Brain microvascular endothelial cell (primary cell): ENCODE measurements at places on chromosomes 1 and 21.

DNA sequence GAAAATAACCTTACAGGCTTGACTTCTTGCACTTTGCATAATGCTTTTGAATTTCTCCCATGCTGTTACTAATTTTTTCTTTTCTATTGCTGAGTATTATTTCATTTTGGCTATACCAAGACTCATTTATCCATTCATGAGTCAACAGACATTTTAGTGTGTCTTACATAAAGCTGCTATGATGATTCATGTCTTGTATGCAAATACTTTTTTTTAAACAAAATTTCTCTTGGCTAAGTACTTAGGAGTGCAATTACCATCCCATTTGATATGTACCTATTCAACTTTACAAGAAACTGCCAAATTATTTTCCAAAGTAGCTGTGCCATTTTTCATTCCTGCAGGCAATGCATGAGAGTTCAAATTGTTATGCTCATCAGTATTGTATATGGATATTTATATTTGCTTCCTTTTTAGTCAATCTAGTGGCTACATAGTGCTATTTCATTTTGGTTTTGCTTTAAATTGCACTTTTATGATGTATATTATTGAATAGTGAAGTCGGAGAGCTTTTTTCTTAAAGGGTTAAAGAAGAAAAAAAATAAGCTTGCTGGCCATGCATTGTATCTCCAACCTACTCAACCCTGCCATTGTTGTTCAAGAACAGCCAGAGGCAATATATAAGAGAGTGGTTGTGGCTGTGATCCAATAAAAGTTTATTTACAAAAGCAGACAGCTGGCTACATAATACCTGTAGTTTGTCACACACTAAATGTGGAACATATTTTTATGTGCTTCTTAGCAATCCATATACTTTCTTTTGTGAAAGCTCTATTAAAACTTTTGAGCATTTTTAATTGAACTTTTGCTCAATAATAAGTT lies 862.8 kb downstream of the KCNT2 start:
- no peak for DNase-seq

GRCh38 chr1:222441066-222441465 lies 106.8 kb downstream of the HHIPL2 start:
- no peak for DNase-seq

DNA sequence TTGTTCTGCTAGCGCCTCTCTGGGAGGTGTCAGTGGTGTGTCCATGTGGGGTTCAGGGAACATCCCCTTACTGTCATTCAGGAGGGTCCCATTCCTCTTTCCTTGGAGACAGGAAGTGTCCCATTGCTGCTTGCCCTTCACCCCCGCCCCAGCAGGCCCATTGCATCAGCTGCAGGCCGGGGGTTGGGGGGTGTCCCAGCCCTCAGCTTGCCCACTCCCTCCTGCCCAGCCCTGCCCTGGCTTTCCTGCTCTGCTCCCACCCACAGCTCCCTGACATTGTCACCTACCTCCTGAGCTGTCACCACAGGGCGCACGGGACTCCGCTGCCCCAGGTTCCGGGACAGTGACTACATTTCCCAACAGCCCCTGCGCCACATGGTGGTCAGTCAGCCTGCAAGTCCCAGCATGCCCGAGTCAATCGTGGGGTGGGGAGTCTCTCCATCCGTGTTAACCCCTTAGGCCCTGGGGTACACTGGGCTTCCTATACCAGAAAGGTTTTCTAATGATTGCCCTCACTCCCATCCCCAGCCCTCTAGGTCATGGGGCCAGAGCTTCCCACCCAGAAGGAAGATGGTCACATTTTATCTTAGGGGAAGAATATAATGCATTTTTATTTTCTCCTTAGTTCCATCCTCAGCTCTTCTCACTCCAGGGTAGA lies at the start of gene INPP5B:
INPP5B (minus strand) TSS at position 351 of the 658 bp plus-strand sequence. CDS start 745 bp downstream, outside the sequence.
- peak; percentile 90 for DNase-seq

DNA sequence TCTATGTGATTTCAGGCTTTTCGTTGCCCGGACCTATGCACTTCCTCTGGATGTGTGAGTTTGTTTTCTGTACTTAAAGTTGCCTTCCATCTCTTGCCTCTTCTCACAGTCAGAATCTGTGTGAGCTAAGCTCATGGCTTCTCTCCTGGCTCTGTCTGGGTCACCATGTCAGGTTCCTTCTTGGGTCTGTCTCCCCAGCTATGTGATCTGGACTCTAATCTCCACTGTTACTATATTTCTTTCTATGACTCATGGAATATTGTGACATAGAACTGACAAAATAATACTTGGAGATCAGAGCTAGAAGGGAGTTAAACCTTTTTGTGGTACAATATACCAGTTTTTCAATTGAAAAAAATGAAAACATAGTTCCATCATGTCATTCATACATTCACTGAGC lies 172.7 kb upstream of the FGGY start:
- DNase-seq, result peak; percentile 57

GRCh38 chr1:202374099-202374498 lies 25.6 kb downstream of the PPP1R12B start:
- no peak for DNase-seq

- DNase-seq, result no peak
Measured at GRCh38 chr1:24481101-24481500, 21.5 kb upstream of the RCAN3 start.

DNA sequence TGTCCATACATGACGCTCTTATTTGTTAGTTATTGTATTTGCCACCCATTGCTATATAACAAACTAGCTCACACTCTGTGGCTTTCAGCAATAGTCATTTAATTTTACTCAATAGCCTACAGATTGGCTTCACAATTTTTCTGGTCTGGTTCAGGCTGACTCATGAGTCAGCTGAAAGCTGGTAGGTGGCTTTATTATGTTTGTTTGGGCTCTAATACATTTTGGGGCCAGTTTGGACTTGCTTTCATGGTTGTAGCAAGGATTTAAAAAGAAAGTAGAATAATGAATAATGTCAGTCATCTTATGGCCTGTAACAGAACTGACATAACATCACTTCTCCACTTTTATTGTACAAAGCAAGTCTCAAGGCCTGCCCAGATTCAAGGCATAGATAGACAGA lies 338.7 kb downstream of the LRRIQ3 start:
- no peak for DNase-seq

DNA sequence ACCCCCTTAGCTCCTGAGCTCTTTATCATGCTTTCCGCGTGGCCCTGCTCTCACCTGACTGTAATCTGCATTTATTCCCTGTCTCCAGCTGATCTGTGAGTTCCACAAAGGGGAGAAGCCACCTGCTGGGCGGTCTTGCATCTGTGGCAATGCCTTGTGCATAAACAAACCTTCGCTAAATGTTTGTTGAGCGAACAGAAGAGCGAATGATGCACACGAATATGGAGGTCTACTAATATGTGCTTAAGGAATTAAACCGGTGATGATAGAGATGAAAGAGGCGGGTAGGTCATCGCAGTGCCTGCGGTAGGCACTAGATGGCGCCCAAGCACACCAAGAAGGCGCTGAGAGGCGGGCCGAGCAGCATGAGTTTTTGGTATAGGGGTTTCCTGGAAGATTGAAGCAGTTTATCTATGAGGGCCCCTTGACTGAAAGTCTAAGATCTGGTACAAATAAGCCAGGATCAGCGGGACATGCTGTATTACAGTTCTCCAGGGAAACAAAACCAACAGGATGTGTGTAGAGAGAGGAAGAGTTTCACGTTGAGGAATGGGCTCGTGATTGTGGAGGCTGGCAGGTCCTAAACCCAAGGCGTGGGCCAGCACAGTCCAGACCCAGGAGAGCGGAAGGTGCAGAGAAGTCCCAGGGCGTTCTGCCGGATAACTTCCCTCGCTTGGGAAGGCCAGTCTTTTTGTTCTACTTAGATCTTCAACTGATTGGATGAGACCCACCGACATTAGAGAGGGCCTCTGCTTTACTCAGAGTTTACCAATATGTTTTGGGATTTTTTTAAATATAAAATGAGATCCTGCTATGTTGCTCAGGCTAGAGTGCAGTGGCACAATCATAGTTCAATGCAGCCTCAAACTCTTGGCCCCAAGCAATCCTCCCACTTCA lies 34.7 kb downstream of the TOMM20 start:
- DNase-seq, result peak; percentile 69

GRCh38 chr1:113891631-113892220 lies 4.3 kb upstream of the BCL2L15 start:
- DNase-seq, result no peak

GRCh38 chr1:197149340-197149739 lies 2.9 kb upstream of the ASPM start:
- DNase-seq, result no peak

DNA sequence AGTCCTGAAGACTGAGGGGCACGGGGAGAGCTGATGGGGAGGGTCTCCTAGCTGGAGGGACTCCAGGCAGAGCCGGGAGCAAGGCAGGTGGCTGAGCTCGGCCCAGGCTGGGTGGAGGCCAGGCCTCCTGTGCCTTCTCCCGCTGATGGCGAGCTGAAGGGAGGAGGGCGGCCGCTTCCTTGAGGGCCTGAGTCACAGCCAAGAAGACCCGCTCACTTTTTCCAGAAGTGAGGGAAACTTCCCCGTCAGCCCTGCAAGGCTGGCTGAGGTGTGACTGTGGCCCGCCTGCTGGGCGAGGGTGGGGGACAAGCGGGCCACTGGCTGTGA lies 1.7 kb upstream of the VWA1 start:
- no peak for DNase-seq

- no peak for DNase-seq
Measured at GRCh38 chr1:16095447-16095846, 22.0 kb upstream of the FAM131C start.
